ENCODE measurements at places on chromosomes 2 and 18.

DNA sequence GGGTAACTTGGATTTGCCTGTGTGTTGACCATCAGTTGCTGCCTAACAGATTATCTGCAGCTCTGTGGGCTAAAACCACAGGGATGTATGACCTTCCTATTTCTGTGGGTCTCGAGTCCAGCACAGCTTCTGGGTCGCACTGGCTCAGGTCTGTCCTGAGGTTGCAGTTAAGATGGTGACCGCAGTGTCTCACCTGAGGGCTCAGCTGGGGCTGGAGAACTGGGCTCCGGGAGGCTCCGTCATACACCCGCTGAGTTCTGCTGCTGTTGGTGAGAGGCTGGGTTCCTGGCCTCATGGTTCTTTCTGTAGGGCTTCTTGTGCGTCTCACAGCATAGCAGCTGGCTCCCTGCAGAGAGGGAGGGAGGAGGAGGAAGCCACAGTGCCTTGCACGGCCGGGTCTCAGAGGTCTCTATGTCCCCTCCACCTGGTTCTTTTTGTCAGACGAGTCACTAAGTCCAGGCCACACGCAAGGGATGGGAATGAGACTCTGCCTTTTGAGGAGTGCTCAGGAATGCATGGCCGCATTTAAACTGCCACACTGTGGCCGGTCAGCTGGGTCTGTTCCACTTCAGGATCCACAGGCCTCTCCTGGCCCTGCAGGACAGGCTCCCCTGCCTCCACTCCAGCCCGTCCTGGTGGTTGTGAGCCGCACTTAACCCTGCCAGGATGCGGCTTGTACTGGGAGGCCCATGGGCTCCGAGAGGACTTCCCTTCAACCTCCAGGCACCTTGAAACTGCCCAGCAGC lies 67.2 kb downstream of the ADI1 start:
- no peak for DNase-seq

DNA sequence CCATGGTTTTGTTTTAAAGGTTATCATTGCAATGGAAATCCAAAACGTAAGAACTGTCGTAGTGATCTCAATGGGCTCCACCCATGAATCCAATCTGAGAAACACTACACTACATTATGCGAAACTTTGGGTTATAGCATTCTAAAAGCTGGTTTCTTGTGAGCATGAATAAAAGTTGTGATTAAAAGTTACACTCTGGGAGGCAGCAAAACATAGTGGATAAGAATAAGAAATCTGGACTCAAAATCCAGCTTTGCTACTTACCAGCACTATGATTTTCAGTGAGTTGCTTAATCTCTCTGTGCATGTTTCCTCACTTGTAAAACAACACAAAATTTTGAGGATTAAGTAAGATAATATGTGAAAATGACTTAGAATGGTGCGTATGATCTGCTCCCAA lies 25.7 kb upstream of the THOC1 start:
- DNase-seq: no peak

- no peak for DNase-seq
Observed at GRCh38 chr2:18891600-18892345, 302.4 kb upstream of the NT5C1B start.

DNA sequence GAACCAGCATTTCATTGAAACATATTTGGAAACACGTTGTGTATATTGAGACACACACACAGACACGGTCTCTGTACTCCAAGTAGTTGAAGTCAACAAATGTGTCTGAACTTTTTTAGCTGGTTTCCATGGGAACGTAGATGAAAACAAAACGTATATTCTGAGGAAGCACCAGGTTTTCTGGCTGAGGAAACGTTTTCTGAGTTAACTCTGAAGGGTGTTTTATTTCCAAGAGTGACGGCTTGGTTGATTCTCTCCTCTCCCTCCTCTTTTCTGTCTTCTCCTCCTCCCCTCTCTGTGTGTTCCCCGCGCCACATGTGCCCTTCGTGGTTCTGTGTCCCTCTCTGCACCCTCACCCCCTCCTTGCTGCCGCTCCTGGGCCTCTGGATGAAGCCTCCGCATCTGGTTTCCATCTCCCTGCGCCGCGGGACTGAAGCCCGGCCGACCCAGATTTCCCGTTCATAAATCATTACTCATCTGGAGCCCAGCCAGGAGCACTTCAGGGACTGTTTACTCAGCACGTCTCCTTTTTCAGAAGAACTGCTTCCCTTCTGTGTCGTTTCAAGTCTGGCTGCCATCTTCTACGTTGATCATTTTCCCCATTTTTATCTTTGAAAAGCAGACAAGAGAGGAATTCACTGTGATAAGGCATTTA lies 122.7 kb downstream of the COL6A3 start:
- DNase-seq: peak; percentile 99
